ENCODE measurements at places on chromosomes 4 and X.
A peak's percentile ranks its signal among the peaks of the same experiment; 100 is the strongest.

DNA sequence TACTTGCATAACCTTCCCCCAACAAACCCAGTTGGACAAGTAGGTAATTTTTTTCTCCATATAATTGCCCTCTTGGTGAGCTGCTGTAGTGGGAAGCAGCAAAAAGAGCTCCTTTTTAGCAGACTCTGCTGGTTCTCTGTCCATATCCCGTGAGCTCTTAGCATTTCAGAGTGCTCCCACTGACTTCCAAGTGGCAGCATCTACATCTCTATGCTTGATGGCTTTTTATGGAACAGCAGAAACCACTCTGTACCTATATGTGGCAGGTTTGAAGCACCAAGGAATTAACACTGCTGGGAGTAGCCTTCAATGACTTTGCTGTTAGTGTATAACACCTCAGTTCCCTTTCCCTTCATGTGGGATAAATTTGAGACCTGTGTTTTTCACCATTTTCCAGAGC is 168.4 kb upstream of the NHS start:
- DNase-seq, result no peak

DNA sequence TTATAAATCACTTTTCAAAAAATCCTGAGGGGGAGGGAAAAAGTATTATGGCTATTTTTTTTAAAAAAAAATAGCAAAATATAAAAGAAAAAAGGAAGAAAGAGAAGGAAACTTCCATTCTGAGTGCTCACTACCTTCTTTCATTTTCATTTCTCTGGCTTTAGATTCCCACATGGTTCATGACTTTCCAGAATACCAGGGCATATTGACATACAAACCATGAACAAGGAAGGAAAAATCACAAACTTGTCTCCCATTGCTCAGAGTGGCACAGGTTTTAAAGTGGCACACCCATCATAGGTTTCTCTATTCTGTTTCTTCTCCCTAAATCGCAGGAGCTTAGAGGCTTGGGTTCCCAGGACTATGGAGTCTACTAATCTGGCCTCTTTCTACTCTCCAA is 136.3 kb upstream of the CXXC4 start:
- no peak for DNase-seq

DNA sequence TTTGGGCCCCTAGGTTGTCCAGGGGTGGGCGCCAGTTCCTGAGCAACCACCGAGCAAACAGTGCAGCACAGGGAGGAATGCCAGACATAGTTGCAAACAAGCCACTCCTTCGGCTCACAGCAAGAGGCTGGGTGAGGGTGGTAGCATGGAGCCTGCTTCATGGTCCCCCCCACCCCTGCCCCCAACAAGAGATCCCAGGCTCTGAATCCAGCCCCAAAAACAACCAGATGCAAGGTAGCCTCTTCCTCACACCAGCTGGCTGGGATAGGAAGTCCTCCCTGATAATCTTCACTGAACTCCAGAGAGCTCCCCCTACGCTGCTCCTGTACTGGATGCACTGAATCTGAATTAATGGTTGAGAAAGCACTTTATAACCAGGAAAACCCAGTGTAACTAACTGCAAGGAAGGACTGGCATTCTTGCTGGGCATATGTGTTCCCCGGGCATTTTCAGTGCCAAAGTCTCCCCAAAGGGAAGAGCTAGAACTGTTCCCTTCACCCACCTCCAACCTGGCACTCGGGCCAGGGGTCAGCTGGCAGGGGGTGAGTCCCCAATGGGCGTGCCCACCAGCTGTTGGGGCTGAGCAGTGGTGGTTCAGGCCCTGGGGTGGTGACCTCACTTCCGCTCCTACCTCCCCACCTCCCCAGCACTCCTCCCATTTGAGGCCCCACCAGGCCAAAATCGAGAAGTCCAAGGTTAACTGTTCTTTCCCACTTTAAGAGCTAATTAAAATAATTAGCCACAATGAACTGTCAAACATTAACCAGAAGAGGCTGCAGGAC is 1.5 kb downstream of the ELF4 start:
- DNase-seq, result peak; percentile 85

DNA sequence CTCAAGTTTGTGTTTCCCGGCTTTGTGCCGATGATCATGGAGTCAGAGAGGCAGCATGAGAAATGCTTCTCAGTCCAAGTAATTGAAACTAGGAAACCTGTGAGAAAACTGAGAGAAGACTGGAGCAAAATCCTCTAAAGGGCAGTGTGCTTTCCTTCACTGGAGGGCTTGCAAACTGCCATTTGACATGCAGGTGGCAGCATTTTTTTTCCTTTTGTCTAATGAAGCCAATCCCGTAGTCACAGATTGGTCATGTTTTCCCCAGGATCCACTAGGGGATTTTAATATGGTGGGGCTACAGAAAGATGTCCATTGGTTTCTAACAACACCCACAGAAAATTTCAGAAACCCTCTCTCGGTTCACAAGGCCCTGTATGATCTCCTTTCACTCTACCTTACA is 117.4 kb upstream of the NUDT10 start:
- DNase-seq, result peak; percentile 4

DNA sequence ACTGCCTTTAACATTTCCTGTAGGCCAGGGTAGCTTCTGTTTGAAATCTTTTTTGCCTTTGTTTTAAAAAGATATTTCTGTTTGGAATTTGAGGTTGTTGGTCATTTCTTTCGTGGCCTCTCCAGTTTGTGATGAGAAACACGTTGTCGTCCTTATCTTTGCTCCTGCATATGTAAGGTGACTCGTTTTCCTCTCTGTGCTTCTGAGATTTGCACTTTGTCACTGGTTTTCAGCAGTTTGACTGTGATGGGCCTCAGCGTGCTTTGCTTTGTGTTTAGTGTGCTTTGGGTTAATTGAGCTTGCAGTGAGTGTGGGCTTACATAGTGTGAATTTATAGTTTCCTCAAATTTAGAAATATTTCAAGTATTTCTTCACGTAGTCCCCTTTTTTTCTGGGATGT is 81.5 kb downstream of the FAM193A start:
- DNase-seq, result peak; percentile 57

DNA sequence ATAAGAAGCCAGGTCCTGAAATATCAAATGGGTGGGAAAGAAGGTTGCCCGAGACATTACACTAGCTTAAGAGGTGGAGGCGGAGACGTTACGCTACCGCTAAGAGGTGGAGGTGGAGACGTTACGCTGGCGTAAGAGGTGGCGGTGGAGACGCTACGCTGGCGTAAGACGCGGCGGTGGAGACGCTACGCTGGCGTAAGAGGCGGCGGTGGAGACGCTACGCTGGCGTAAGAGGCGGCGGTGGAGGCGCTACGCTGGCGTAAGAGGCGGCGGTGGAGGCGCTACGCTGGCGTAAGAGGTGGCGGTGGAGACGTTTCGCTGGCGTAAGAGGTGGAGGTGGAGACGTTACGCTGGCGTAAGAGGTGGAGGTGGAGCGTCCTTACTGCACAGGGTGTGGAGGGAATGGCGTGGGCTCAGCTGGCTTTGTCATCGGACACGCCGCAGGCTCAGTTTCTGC is 12.8 kb downstream of the CYP4V2 start:
- DNase-seq, result peak; percentile 85

- DNase-seq, result no peak
These were observed 53.1 kb downstream of the CASP3 start for GRCh38 chr4:184596044-184596616.

DNA sequence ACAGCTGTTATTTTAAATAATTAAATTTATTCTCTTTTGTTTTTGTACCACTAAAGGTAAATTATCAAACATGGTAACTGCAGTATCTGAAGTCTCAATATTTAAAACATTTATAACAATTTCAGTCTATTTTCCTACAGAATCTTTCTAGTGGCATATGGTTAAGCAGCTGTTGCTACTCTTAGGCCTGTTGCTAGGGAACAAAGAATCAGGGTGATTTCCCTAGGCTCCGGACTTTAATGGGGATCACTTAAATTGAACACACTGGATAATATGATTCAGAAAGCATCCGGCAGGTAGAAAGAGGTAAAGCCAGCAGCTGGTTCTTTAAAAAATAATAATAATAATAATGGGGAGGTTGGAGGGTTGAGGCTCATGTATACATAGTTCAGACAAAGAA is 17.6 kb downstream of the FBXO8 start:
- no peak for DNase-seq

- peak; percentile 25 for DNase-seq
These were observed 96.2 kb upstream of the SPRY1 start for GRCh38 chr4:123300222-123301039.
